ENCODE measurements at places on chromosomes 6 and 20. TPM values are rescaled to one million over a fixed set of nuclear protein-coding genes. Genes with fewer than 3 reads are reported as not detected.

OOEP gene
- total RNA-seq = not detected

LRRC1 gene
- total RNA-seq = 16.4 TPM

DNA sequence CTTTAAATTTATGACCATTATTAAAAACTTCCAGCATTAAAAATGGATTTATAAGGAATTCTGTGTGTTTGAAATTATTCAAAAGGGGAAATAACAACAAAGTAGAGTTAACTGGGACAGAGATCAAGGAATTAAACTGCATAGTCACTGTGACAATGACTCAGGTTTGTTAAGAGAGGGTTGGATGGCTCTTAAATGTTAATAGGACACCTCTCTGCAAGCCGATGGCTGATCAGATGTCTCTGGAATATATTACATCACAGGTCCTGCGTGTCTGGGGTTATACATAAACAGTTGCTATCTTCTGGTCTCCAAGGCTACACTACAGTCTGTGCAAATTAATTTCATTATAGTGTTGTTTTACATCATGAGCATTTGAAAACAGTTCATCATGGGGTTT, 574.3 kb downstream of the COL12A1 start:
- no peaks in the 10 kb centered on the region for H3K36me3 ChIP-seq
- H3K27me3 ChIP-seq = no peaks in the 10 kb centered on the region
- H3K27ac ChIP-seq = no peak overlapping the region
- H3K4me3 ChIP-seq = no peak overlapping the region

DNA sequence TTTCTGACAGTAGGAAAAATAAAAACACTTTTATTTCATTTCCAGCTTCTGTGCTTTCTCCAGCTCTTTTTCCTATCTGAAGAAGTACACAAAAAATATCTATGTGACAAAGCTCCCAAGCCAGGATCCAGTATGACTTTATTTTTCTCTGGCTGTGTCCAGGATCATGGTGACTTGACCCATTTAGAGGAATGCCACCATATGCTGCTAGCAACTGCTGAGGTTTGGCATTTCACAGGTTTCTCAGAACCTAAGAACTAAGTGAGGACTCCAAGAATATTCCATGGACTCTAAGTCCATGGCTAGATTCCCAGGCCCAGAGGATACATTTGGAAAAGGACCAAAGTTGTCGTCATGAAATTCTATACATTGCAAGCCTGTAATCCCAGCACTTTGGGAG, 876.6 kb upstream of the FLRT3 start:
- no peak overlapping the region for H3K27ac ChIP-seq
- no peaks in the 10 kb centered on the region for H3K27me3 ChIP-seq
- no peaks in the 10 kb centered on the region for H3K36me3 ChIP-seq
- no peak overlapping the region for H3K4me3 ChIP-seq

DNA sequence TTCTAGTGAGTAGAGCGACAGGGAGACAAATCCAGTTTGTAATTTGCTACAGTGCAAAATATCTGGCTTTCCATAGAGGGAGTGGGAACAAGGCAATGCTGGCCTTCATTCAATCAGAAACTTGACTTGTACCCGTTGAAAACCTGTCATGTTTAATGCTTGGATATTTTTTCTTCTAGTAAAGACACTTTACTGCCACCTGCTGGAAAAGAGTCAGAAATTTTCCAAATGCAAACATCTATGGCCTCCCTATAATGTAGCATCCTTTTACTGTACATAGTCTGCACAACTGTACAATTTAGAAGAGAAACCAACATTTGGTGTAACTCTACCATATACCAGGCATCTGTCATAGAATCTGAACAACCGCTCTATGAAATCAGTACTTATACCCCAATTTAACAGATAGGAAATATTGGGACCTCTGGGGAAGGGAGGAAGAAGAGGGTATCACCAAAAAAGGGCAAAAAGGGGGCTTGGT, 16.7 kb upstream of the TBC1D20 start:
- no peak overlapping the region for H3K27ac ChIP-seq
- H3K27me3 ChIP-seq = no peaks in the 10 kb centered on the region
- peaks cover 48% of the 10 kb centered on the region for H3K36me3 ChIP-seq
- no peaks in the 10 kb centered on the region for H3K4me1 ChIP-seq
- no peak overlapping the region for H3K4me3 ChIP-seq

DNA sequence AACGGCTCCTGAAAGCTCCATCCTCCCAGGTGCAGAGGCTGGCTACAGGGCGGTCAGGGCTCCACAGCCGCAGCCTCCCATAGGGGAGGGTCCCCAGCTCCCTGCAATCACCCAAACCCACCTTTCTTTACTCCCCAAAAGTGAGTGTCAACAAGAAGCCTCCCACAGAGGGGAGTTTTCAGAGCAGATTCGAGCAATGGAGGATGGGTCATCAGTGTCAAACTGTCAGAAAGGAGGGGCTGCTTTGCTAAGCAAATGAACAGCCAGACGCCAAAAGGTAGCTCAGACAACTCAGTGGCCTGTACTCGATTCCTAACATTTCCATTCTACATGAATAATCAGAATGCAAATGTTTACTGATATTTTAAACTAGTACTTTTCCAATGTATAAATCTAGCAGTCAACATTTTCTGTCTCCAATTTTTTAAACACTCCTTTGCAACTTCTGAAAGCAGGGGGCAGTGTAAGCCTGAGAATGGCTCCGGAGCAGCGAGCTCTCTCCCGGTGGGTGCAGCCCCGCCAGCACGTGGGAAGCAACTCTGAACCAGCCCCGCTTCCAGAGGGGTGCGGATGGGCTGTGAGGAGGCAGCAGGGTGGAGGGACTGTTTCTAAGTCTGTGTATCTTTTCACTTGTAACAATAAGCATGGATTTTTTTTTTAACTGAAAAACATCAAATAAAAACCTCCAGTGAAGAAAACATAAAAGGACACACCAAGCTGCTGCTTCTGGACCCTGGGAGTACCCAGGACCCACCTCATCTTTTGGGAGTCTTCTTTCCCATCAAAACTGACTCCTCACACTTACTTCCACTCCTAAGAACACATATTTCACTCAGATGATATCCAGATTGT, 54.9 kb downstream of the TAF4 start:
- H3K4me3 ChIP-seq = no peak overlapping the region
- no peaks in the 10 kb centered on the region for H3K27me3 ChIP-seq
- DNase-seq = peak; percentile 37
- peaks cover 35% of the 10 kb centered on the region for H3K36me3 ChIP-seq
- H3K27ac ChIP-seq = no peak overlapping the region

GRCh38 chr6:119727504-119728219, 378.1 kb upstream of the MAN1A1 start:
- no peak overlapping the region for H3K27ac ChIP-seq
- no peaks in the 10 kb centered on the region for H3K27me3 ChIP-seq
- DNase-seq = no peak
- no peak overlapping the region for H3K4me3 ChIP-seq
- H3K4me1 ChIP-seq = no peaks in the 10 kb centered on the region

GRCh38 chr6:36949636-36950035, 4.9 kb upstream of the PI16 start:
- H3K4me3 ChIP-seq = no peak overlapping the region
- DNase-seq = peak; percentile 46
- no peaks in the 10 kb centered on the region for H3K36me3 ChIP-seq
- peak overlapping the region; percentile 39 for H3K27ac ChIP-seq

GRCh38 chr6:144634371-144634770, 349.2 kb downstream of the UTRN start:
- H3K27ac ChIP-seq = no peak overlapping the region
- H3K27me3 ChIP-seq = no peaks in the 10 kb centered on the region
- H3K4me1 ChIP-seq = no peaks in the 10 kb centered on the region
- no peak overlapping the region for H3K4me3 ChIP-seq

DNA sequence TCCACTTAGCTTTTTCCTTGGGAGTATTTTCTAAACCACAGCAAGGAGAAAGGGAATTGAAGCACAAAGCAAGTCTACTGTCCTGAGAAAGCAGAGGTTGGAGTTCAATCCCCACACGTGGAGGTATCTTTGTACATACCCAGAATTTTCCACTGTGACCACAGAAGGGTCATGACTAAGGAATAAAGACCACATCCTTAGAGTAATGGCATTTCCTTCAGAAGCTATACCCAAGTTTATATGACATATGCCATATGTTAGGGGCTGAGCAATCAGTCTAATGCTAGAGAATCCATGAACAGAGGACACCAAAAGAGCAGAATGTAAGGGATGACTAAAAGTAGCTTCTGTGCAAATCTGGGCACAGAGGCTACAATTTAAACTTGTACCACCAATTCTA, 46.4 kb downstream of the ATG5 start:
- H3K36me3 ChIP-seq = peaks cover 15% of the 10 kb centered on the region
- H3K27me3 ChIP-seq = no peaks in the 10 kb centered on the region
- peak overlapping the region; percentile 30 for H3K27ac ChIP-seq
- no peak overlapping the region for H3K4me3 ChIP-seq
- peak; percentile 29 for DNase-seq

GRCh38 chr6:31209137-31209536, 38.7 kb upstream of the POU5F1 start:
- no peaks in the 10 kb centered on the region for H3K36me3 ChIP-seq
- no peaks in the 10 kb centered on the region for H3K27me3 ChIP-seq
- H3K4me3 ChIP-seq = no peak overlapping the region
- H3K4me1 ChIP-seq = peaks cover 7% of the 10 kb centered on the region

GRCh38 chr6:33728438-33728837, 16.9 kb upstream of the UQCC2 start:
- no peaks in the 10 kb centered on the region for H3K27me3 ChIP-seq
- H3K27ac ChIP-seq = no peak overlapping the region
- H3K4me3 ChIP-seq = no peak overlapping the region
- H3K4me1 ChIP-seq = no peaks in the 10 kb centered on the region
- H3K36me3 ChIP-seq = peaks cover 15% of the 10 kb centered on the region

- DNase-seq = no peak
- H3K27me3 ChIP-seq = no peaks in the 10 kb centered on the region
- H3K4me3 ChIP-seq = no peak overlapping the region
- H3K36me3 ChIP-seq = no peaks in the 10 kb centered on the region
- peaks cover 20% of the 10 kb centered on the region for H3K4me1 ChIP-seq
These were observed 16.9 kb upstream of the ANKRD60 start for GRCh38 chr20:58245181-58245891.

GRCh38 chr20:23540624-23541023, 27.7 kb downstream of the CST9L start:
- no peak overlapping the region for H3K4me3 ChIP-seq
- no peaks in the 10 kb centered on the region for H3K4me1 ChIP-seq
- H3K36me3 ChIP-seq = no peaks in the 10 kb centered on the region
- H3K27me3 ChIP-seq = no peaks in the 10 kb centered on the region
- no peak for DNase-seq
- no peak overlapping the region for H3K27ac ChIP-seq

DNA sequence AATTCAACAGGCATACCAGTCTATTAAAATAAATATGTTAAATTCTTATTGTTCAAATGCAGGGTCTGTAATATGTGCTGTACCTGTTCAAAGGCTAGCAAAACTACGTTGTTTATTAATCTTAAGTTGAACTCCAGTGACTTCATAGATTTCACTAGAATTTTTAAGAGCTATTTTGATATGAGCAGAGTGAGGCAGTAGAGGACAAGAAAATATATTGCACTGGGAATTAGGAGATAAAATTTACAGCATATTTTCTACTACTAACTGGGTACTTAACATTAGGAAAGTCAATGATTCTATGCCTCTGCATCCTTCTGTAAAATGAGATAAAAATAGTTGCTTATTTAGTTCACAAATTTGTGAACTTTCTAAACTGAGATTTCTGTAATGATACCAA, 162.2 kb upstream of the BMP5 start:
- H3K27me3 ChIP-seq = no peaks in the 10 kb centered on the region
- no peak for DNase-seq
- H3K4me1 ChIP-seq = no peaks in the 10 kb centered on the region
- H3K27ac ChIP-seq = no peak overlapping the region

Data from SJSA1 (cell line).